ENCODE measurements at places on chromosomes 3 and 15.
A peak's percentile ranks its signal among the peaks of the same experiment; 100 is the strongest.

GRCh38 chr3:152222327-152222726 lies 46.4 kb upstream of the MBNL1 start:
- DNase-seq: no peak

- no peak for DNase-seq
Measured at GRCh38 chr3:42780892-42781700, 8.0 kb upstream of the CCDC13 start.

DNA sequence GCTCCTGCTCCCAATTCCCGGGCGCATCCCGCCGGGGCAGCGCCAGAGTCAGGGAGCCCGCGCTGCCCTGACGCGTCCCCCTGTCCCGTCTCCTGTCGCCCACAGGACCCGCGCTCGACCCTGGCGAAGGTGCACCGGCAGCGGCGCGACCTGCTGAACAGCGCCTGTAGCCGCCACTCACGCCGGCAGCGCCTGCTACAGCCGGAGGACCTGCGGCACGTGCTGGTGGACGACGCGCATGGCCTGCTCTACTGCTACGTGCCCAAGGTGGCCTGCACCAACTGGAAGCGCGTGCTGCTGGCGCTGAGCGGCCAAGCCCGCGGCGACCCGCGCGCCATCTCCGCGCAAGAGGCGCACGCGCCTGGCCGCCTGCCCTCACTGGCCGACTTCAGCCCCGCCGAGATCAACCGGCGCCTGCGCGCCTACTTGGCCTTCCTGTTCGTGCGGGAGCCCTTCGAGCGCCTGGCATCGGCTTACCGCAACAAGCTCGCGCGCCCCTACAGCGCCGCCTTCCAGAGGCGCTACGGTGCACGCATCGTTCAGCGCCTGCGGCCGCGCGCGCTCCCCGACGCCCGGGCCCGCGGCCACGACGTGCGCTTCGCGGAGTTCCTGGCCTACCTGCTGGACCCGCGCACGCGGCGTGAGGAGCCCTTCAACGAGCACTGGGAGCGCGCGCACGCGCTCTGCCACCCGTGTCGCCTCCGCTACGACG lies 16.9 kb downstream of the C3orf22 start:
- no peak for DNase-seq

- no peak for DNase-seq
Measured at GRCh38 chr3:121411523-121411922, 134.3 kb downstream of the POLQ start.

DNA sequence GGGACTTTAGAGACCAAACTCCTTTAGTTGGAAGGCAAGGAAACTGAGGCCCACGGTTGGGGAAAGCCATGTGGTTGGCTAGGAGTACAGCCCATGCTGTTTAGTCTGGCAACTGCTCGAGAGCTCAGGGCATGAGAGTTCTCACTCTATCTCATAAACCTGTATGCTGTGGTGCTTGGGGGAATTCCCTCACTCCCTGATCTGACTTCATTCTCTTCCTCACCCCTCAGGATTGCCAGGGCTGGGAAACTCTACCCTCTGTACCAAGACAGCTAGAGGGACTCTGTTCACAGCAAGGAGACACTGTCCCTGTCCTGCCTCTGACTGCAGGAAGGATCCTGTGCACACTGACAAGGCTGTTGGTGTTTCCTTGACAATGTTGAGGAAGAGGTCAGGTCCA lies 230.2 kb downstream of the ZNF621 start:
- no peak for DNase-seq

DNA sequence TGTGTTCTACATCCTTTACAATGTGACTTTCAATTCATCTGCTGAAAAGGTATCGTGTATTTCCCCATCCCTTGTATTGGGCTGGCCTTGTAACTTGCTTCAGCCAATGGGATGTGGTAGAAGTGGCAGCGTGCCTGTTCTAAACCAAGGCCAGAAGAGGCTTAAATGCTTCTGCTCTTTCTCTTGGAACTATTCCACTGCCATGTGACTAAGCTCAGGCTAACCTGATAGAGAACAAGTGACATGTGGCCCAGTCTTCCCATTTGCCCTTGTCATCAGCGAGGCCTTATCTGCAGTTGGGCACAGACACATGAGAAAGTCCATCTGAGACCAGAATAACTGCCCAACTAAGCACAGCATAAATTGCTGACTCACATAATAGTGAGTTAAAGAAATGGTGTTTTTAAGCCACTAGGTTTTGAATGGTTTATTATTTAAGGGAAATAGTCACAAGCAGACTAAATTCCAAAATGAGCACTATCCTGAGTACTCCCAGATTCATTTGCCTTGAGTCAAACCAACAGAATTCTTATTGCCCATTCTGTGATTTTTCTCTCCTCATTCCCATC lies 230.2 kb downstream of the CPNE4 start:
- DNase-seq: no peak

DNA sequence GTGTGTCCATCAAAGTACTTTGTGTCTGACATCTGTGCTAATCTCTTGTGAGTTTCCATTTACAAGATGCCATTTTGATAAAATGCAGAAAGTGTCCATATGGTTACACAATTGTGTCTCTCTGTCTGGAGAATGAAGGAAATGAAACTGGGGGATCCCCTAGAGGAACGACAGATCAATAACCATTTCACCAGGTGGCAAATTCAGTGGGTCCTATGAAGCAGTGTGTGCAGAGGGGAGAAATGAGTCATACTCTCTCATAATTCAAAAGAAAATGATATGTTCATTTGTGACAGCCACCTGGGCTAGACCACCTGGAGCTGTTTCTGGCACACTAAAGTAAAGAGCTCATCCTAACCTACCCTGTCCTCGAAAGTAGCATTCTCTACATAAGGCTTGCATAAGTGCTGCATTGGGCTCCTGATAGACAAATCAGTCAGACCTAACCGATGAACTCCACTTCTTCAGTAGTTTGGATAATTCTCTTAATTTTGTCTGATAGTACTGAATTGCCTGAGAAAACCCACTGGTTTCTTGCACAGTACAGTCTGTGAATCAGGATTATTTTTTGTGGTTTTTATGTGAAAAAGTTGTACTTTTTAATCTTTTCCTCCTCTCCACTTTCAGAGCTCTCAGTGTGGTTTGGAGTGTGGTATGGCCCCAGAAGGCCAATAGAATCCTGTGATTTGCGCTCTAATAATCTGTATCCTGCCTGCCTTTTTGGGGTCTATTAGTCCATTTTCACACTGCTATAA lies 10.3 kb upstream of the CD47 start:
- no peak for DNase-seq

DNA sequence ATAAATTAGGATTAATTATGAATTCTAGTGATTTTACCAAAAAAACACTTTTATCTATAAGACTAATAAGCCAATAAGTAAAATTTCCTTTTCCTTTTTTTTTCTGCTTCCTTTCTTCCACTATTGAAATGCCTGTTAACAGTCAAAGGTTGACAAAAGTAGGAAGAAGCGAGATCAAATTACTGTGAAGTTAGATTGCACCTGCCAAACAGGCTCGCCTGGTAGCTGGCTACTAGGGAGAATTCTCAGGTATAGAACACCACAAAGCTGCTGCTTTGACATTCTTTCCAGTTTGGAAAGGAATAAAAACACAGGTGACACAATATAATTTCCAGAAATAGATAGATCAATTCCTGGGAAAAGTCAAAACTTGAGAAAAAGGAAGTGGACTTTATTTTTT lies 749.0 kb downstream of the NSUN3 start:
- DNase-seq: no peak

DNA sequence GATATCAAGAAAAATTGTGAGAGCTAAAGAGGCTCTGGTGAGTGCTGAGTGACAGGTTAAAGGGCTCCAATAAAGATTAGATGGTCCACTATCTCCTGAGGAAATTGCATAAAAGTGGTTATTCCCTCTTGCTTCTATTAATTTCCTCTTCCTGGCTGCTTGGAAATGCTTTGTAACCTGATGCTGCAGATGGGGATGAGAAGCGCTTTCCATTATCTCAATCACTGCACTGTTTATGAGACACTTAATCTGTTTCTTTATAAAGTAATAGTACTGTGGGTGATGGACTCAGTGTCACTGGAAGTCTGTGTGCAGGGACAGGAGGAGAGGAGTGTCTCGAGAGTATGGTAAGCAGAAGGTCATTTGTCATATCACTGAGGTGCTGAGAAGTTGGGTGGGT lies 305.3 kb downstream of the EPHB1 start:
- no peak for DNase-seq

- no peak for DNase-seq
Measured at GRCh38 chr3:88189361-88189810, 39.6 kb downstream of the C3orf38 start.

DNA sequence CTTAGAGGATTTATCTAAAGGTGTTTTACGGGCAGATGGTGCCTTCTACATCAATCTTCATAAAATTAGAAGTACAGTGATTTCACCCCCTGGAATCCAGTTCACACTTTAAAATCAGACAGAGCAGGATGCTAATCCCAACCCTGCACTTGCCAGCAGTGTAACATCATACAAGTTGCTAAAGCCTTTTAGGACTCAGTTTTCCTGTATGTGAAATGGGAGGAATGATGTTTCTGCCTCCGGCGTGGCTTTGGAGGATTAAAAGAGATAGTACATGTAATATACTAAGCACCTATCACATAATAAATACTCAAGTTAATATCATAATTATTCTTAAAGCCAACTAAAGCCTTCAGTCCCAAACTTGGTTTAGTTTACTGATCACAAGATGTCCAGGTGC lies 257.2 kb upstream of the THBS1 start:
- no peak for DNase-seq

- DNase-seq: no peak
Measured at GRCh38 chr3:129204473-129204872, 20.8 kb upstream of the CNBP start.

GRCh38 chr3:61526308-61526707 lies 35.1 kb upstream of the PTPRG start:
- no peak for DNase-seq

DNA sequence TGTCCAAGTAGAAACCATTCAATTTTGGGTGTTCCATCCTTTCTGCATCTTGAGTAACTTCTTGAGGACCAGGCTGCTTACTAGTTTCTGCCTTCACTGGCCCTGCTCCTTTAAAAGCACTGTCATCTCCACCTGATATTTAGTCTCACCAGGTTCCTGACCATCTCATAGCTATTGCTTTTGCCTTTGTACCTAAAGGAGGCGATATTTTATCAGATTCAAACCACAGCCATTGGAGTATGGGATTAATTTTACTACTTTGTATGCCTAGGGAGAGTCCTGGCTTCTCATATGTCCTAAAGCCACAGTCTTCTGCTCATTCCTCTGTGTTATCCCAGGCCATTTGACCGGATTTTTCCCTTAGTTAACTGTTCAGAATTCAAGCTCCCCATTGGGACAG lies 51.8 kb upstream of the RFX7 start:
- DNase-seq: no peak

DNA sequence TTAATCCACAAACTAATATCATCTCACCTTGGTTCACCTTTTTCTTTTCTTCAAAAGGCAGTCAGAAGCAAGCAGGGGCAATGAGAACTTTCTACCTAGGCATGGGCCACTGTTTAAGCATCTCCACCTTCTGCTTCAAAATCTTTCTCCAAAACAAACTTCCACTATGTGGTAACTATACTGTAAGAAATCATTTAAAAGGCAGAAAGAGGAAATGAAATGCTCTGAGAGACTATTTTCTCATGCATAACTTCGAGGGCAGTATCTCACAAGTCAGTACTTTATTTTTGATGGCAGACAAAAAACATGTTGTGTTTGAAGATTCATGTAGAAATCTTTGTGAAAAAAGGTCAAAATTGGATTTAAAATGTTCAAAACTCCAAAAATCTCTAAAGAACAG lies 419.7 kb downstream of the ZBTB20 start:
- DNase-seq: no peak

DNA sequence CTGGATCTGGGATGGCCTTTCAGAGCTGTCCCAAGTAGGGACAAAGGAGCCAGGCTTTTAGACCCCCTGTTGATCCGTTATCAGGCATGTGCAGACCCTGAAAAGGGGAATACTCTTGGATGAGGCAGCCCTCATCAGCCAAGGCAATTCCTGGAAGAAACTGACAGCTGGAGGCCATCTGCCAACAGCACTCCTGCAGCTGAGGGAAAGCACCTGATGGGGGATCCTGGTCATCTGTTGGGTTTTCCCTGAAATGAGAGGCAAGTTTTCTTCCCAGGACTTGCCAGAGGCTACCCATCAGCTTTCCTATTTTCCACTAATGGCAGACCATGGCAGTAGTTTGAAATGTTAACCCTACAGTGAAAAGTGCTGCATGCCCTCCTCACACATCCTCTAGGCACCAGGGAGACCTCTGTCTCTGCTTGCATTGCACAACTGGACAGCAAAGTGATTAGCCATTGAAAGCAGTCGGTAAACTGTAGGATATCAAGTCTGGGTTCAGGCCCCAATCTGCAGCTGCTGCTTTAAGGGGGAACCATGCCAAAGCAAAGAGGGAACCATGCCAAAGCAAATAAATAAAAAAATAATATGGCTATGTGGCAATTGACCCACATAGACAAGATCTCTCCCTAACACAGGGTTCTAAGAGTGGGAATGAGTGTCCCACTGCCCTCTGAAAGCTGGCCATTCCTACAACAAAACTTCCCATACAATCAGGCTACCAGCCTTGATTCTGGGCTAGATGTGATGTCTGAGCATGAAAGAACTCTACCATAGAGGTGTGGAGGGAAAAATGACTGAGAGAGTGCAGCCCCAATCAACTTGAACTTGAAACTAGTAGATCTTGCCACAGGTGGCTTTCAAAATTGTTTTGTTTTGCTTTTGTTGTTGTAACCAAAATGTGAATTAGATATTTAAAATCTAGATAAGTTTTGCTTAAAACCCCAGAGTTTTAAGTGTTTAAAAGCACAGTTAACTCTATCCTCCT lies 232.0 kb upstream of the STT3B start:
- DNase-seq: no peak

DNA sequence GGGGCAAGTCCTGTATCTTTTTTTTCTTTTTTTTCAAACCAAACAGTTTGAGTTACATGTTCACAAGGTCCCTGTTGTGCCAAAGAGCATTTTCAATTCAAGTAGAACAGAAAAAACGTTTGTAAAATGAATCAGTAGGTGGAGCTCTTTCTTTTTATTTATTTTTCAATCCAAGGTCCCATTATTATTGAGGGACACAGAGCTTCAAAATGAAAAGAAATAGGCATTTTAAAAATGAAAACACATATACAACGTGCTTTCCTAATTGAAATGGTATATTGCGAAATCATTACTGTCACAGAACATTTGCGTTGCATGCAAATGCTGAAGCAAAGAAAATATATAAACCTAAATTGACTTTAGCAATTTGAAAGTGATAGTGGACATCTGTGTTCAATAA lies 711.0 kb downstream of the MECOM start:
- DNase-seq: no peak

DNA sequence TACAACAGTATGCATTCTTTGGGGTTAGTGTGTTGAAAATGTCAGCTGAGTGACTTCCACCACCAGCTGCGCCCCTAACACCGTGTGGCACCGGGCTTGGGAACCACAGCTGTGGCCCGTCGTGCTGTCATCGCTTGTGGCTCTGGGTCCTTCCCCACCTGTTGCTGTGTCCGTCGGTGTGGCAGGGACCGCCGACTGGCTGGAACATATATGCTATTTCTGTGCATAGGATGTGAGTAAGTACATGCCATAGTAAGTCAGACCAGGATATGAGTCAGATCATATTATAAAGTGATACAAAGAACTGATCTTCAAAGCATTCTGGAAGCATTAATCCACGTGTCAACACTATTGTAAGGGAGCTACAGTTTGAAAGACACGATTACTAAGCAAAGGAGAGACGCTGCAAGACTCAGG lies 31.9 kb downstream of the EHD4 start:
- peak; percentile 19 for DNase-seq

GRCh38 chr3:47961815-47962606 lies 54.2 kb downstream of the MAP4 start:
- no peak for DNase-seq

- DNase-seq: no peak
Measured at GRCh38 chr3:60742606-60743145, 508.6 kb downstream of the FHIT start.
